Stimulated activated CD4-positive, alpha-beta T cell treated with anti-CD3 and anti-CD28 coated beads, Interleukin-15, amount 100 ng/mL, for 24 hours (primary cell): ENCODE measurements at places on chromosomes 7 and 10.
A peak's percentile ranks its signal among the peaks of the same experiment; 100 is the strongest.

GRCh38 chr7:78165454-78165853 is 366.9 kb downstream of the PHTF2 start:
- DNase-seq, result no peak

GRCh38 chr10:81108516-81109199 is 571.0 kb downstream of the SH2D4B start:
- no peak for DNase-seq

GRCh38 chr10:103839872-103840739 is 15.3 kb downstream of the SH3PXD2A start:
- no peak for DNase-seq

- DNase-seq, result no peak
Observed at GRCh38 chr10:113443141-113443925, 109.5 kb upstream of the HABP2 start.

DNA sequence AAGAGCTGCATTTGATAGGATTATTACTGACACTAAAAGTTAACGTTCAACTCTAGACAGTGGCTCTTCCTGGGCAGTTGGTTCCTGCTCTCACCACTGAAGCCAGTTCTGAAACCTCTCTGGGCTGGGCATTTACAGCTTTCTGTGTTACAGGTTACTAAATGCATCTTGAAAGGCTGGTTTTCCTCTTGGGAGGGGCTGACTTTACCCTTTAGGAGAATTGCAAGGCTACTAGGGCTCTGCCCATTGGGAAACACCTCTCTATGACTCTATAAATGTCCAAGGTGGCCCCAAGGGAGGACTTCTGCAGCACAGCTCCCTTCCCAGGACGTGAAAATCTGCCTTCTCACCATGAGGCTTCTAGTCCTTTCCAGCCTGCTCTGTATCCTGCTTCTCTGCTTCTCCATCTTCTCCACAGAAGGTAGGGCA is at the start of gene GPR15LG:
Gene GPR15LG (plus strand): TSS at position 301 of the 429 bp plus-strand sequence. CDS start 51 bp downstream, at position 352.
- DNase-seq, result no peak

- no peak for DNase-seq
Observed at GRCh38 chr10:28906415-28906814, 229.1 kb downstream of the BAMBI start.

- DNase-seq, result no peak
Observed at GRCh38 chr7:38905056-38905759, 3.8 kb downstream of the VPS41 start.

DNA sequence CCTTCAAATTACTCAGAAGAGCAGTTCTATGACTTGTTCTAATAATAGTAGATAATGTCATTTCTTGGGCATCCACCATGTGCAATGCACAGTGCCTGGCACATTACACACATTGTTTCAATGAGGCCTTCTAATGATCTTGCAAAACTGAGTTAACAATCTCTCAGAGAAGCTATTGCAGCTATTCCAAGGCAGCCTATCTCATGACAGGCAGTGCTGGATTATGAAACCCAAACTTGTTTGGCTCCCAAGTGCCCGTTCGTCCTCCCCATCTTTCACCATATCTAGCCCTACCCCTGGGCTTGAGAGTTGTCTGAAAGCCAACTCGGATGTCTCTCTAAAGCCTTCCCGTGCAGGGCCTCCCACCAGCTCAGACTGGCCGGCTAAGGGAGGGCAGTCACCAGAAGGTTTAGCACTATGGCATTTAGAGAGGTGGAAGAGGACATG is 405.1 kb downstream of the PLXNA4 start:
- DNase-seq, result no peak

DNA sequence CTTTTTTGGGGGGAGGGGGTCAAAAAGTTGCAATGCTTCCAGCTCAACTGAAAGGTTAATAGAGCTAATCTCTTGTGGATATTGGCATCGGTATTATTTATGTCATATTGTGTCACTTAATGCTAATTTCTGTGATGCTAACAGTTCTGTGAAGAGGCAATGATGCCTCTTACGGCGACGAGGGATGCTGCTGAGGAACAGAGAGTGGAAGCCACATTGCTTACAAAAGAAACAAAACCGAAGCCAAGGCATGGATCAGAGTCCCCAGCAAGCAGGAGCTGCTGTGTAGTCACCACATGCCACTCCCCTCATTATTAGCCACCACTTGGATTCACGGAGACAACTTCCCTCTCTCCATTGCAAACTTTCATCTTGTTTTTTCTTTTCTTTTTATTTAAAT is 536.5 kb upstream of the MGMT start:
- no peak for DNase-seq

DNA sequence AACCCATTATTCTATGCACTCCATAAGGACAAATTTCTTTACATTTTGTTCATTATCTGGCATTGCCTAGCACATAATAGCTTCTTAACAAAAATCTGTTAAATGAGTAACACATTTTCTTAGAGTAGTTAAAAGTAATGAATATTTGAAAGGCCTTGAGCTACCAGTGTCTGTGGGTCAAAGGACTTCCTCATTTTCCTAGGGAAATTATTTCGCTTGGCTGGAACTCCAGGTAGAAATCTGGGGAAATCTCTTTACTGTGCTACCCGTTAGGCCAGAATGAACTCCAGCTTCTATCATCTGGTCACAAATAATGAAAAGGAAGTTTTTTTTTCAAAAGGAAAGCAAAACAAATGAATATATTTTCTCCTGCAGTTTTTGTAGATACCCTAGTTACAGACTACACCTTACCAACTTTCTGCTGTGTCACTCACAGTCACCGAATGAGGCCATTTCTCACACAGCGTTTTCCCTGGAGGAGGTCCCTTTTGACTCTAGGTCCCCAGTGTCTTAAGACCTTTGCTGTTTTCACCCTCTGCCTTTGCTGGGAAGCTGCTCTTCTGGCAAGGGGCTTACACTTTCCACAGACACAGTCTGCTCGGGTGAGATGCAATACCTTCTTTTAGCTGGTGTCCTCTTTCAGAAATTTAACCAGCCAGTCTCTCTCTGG is 1.6 kb downstream of the SAMD9L start:
- DNase-seq, result peak; percentile 11

DNA sequence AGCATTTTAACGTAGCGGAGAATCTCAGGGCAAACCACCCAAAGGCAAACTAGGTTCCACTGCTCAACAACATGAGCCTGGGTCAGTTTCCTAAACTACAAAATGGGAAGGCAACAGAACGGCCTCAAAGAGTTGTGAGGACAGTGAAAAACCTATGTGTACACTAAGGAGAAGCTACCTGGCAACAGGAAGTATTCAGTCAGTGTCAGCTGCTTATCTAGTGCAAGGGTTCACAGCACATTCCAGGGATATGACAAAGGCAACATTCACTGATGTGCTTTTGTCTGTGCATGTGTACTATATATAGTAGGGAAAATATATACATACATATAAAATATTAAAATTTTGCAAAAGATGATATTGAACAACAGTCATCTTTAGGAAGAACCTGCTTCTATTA is 17.2 kb downstream of the NUDCD3 start:
- DNase-seq, result no peak

- DNase-seq, result no peak
Observed at GRCh38 chr7:117673839-117674238, 194.0 kb downstream of the CFTR start.
